ENCODE measurements at places on chromosomes 7 and 10.
A peak's percentile ranks its signal among the peaks of the same experiment; 100 is the strongest.

- DNase-seq: no peak
Measured at GRCh38 chr10:24848195-24848594, 104.2 kb downstream of the PRTFDC1 start.

- no peak for DNase-seq
Measured at GRCh38 chr10:73263693-73264347, 11.4 kb upstream of the MRPS16 start.

GRCh38 chr7:99860281-99861127 lies 16.3 kb downstream of the OR2AE1 start:
- DNase-seq: no peak

GRCh38 chr10:96387601-96388000 lies 28.8 kb upstream of the OPALIN start:
- DNase-seq: no peak

DNA sequence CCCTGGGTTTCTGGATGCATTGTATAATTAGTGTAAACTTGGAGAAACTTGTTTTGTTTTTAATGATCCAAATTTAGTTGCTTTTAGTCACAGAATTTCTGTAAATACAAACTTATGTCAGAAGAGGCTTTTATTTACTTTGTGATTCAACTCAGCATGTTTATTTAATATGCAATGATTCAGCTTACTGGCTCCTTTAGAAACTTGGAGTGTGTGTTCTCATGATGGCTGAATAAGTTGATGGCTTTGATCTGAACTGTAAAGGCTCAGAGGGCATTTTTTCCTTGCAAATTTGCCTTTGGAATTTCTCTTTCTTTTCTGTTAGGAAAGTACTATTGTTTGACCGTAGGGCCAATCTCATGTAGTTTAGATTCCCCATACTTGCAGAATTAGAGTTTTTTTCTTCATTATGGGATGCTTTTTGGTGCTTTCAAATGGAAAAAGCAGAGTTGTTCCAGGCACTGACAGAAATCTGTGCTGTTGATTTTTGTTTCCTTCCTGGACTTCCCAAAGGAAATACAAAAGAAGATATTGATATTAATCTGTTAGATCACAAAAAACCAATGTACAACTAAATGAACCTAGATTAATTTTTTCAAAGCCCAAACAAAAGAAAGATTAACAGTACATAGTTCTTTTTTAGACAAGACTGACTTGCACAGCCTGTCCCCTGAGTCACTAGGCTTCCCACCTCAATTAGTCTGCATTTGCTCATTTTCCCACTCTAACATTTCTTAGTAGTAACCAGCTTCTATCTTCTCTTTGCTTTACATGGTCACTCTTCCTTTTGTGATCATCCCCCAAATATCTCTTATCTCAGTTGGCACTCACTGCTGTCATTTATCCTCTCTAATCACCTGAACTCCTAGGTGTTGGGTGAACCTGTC lies 96.8 kb upstream of the AGR3 start:
- DNase-seq: no peak

GRCh38 chr7:2924866-2925840 lies 81.0 kb upstream of the GNA12 start:
- no peak for DNase-seq

GRCh38 chr7:127382301-127383085 lies 10.0 kb downstream of the ZNF800 start:
- no peak for DNase-seq

- DNase-seq: no peak
Measured at GRCh38 chr7:37070471-37070870, 346.2 kb upstream of the AOAH start.

GRCh38 chr10:89256962-89257361 lies 5.4 kb upstream of the LIPA start:
- DNase-seq: no peak

- DNase-seq: no peak
Measured at GRCh38 chr10:36048236-36048635, 406.1 kb upstream of the FZD8 start.

DNA sequence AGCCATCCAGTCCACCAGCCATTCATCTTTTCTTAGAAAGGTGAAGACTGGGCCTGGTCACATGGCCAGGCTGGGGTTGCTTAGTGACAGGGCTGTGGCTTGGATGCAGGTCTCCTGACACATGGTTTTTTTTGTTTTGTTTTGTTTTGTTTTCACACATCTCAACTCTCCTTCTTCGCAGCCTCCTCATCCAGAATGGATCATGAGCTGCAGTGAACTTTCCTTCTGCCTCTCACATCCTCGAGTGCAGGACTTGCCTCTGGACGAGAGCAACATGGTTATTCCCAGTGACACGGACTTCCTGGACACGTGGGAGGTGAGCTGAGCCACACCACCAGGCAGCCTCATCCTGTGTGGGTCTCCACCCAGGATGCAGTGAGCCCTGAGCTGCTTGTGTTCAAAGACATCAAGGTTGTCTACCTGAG lies 9.5 kb downstream of the AKR1E2 start:
- DNase-seq: no peak

GRCh38 chr10:98223874-98224273 lies 44.1 kb downstream of the LOXL4 start:
- no peak for DNase-seq

DNA sequence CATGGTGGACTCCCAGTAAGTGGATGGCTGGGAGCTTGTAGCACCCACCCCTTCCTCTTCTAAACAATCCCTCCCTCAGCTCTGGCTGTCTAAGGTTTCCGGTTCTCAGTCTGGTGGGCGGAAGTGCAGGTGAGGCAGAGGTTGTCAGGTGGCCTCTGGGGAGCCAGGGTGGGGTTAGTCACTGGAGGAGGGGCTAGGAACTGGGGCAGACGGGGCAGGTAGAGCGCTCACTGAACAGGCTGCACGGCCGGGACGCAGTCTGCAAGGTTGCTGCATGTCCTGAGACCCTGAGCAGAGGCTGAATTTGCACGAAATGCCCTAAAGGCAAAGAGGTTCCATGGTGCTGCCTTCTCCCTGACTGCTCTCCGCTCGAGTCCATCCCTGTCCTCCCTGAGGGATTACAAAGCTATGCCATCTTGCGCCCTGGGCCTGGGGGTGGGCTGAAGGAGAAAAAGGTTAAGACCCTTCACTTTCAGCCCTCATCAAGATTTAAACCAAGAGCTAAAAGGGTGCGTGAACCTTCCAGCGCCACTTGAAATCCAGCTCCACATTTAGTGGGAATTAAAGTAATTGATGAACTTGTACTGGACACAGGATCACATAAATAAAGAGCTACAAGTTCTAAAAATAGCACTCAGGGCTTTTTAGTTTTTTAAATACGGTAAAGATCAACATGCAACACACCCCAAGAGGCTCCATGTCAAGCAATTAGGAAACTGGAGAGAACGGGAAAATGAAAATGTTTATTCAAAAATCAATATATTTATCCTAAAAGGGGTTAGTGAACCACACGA lies 62.3 kb upstream of the CTBP2 start:
- no peak for DNase-seq

DNA sequence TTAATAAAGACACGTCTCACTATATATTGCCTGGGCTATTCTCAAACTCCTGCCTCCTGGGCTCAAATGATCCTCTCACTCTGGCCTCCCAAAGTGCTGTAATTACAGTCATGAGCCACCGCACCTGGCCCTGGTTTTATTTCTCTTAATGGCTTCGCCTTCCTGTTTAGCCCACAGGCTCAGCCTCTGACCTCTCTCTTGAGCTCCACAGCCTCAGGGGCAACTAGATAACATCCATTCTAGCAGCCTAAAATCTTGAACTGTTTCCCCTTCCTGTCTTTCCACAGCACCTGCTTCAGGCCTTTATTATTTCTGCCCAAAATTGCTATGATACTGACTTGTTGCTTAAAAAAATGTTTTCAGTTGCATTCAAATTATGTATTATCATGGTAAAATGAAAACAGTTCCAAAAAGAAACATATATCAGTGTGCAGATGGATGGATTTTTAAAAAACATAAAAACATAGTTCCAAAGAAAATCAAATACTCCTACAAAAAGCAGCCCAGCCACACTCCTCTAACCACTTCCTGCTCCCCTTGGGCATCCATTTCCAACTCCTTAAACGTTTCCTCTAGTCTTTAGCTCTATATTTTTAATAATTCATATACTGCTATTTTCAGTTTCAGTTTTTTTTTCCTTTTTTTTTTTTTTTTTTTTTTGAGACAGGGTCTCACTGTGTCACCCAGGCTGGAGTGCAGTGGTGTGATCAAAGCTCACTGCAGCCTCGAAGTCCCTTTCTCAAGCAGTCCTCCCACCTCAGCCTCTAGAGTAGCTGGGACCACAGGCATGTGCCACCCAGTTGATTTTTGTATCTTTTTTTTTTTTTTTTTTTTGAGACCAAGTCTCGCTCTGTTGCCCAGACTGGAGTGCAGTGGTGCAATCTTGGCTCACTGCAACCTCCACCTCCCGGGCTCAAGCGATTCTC lies 5.1 kb upstream of the BAZ1B start:
- DNase-seq: peak; percentile 10

DNA sequence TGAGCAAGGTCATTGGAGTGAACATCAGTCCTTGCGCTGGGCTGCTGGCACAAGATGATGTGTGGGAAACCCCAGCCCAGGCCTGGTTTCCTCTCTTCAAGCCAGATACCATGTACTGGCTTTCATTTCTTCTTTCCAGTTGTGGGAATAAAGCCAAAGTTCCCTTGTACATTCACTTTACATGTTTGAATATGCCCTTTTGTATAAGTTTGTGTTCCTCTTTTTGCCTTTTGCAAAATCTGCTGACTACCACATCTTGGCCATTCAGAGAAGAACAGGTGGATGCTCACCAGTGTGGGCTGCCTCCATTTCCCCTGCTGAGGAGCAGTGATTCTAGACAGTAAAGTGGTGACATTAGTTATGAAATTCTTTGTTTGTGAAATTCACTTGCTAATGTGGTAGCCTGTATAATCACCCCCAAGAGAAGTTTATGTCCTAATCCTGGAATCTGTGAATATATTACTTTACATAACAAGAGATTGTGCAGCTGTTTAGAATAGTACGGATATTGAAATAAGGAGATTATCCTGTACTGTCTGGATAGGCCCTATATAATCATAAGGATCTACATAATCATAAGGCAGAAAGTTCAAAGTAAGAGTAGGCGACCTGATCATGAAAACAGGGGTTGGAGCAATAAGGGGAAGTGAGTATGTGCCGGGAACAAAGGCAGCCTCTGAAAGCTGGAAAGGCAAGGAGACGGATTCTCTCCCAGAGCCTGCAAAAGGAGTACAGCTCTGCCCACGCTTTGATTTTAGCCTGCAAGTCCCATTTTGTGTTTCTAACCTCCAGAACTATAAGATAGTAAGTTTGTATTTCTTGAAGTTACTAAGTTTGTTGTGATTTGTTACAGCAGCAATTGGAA lies 18.8 kb upstream of the AOAH start:
- no peak for DNase-seq

DNA sequence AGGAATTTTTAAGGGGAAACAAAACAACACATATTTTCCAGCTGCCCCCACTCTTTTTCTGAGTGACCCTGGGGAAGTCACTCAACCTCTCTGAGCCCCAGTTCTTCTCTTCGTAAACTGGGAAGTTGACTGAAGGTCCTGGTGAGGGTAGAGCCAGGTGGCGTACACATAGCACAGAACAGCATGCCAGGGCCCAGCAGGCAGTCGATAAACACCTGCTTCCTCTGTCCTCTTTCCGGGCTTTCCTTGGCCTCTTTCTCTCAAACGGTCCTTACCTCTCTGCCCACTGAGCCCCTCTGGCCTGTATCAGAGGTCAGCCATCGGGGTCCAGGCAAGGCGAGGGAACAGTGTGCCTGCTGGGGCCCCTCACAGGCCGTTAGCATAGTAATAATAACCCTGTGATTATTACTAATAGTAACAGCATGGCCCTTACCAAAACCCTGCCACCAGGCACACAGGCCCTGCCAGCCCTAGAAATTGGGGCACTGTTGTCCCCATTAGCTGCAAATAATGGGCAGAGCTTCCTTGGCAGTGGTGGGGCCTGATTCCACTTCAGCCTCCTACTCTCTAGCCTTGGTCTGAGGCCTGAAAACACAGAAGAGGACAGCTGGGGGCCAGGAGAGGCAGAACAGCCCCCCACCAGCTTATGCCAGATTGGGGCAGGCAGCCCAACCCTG lies 37.3 kb upstream of the SLC29A3 start:
- DNase-seq: no peak

- DNase-seq: no peak
Measured at GRCh38 chr7:30710669-30711068, 28.4 kb upstream of the CRHR2 start.

DNA sequence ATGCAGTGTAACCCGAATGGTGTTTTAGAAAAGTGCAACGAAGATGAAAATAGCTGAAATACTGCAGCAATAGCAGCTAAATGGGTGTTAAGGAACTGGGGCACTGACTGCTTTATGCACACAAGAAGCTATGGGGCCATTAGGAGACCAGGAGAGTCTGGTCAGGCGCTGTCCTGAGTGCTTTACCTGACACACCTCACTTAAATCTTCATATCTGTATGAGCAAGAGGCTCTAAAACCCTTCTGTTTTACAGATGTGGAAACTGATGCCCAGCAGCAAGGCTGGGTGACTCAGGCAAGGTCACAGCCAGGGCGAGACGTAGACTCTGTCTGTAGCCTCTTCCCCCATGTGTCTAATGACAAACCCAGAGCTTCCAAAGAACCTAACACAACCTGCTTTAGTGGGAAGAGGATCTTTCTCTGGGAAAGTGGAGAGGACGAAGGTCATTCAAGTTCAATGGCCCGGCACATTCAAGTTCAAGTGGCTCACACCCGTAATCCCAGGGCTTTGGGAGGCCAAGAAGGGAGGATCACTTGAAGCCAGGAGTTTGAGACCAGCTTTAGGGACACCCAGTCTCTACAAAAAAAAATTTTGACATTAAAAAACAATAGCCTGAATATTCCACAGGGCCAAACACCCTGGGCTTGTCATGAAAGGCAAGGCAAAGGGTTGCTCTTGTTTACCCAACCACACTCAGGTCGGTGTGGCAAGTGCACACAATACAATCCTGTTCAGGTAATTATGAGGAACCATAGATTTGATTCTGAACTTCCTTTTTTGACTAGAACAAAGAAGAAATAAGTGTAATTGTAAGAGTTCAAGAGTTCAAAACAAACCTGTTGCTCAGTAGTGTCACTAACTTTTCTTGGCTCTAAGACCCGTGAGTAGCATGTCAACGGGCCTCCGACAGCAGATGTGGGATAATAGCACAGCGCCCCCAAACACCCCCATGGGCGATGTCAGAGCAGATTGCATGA lies 53.7 kb upstream of the KLF6 start:
- DNase-seq: no peak

DNA sequence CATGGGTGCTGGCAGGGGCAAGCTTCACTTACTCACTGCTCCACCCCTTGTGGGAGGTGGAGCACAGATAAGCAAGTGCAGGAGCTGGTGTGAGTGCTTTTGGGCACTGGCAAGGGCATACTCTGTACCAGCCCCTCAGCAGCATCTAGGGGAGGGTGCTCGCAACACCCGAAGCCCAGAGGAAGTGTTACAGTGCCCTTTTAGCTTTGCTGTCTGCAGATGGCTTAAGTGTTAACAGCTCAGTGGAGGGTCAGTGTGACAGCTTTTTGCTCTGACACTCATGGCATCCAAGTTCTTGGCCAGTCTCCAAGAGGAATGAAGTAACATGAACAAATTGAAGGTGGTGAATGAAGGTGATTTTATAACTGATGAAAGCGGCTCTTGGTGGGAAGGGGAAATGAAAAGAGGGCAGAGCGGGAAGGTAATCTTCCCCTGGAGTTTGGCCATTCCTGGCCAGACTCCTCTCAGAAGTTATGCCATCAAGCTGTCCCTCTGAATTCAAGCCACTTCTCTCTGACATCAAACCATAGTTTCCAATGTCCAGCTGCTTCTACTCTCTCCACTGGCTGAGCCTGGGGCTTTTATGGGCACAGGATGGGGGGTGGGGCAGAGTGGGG lies 862.5 kb downstream of the KCNMA1 start:
- no peak for DNase-seq
